ENCODE measurements at places on chromosomes 5 and 9. TPM values are rescaled to one million over a fixed set of nuclear protein-coding genes. Genes with fewer than 3 reads are reported as not detected.
A peak's percentile ranks its signal among the peaks of the same experiment; 100 is the strongest.

DNA sequence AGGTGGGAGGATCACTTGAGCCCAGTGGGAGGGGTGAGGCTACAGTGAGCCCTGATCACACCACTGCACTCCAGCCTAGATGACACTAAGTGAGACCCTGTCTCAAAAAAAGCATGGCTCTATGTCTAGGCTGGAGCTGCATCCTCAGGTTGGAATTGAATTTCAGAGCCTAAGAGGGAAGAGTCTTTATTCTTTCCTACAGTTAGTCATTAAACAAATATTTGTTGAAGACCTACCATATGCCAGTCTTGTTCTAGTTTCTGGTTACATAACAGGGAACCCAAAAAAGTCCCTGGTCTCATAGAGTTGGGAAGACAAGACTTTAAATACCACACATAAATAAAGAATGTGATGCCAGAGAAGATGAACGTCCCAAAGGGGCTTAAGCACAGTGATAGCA, 6.9 kb upstream of the GRPEL2 start:
- DNase-seq = no peak

GRCh38 chr5:180126716-180127681, 55.4 kb upstream of the RNF130 start:
- no peak for DNase-seq

GRCh38 chr9:105320568-105320967, 76.1 kb downstream of the SLC44A1 start:
- no peak for DNase-seq

- DNase-seq = no peak
Observed at GRCh38 chr9:134187891-134188385, 23.6 kb upstream of the RNU6ATAC start.

DNA sequence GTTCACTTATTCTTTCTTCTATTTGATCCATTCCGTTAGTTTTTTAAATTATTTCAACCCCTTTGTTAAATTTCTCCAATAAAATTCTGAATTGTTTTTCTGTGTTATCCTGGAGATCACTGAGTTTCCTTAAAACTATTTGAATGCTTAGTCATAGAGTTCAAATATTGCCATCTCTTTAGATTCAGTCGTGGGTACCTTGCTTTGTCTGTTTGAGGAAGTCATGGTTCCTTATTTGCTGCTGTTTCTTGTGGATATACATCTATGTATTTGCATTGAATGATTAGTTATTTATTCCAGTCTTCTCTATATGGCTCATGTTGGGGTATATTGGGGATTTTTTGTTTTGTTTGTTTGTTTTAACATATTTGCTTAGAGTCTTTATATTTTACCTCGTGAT, 80.6 kb downstream of the HINT1 start:
- DNase-seq = no peak

- DNase-seq = no peak
Observed at GRCh38 chr5:55920784-55921183, 69.6 kb downstream of the IL31RA start.

GRCh38 chr5:39712316-39713249, 287.8 kb upstream of the DAB2 start:
- DNase-seq = no peak

C9orf152 gene
- 0.07 TPM for total RNA-seq

DNA sequence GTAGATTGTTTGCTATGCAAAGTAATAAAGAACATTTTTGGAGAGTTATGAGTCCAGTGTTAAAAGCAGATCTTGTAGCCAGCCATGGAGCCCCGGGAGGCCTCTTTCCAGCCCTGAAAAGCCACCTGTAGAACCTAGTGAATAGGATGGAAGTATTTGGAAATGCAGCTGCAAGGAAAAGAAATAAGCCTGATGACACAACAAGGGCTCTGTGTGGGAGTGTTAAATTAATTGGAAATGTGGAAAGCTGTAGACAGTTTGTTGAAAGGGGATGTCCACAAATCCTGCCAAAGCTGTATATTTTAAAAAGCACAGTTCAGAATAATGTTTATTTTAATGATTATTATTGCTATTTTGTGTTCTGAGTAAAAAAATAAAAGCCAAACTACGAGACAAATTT, 152.5 kb upstream of the GHR start:
- DNase-seq = no peak

DNA sequence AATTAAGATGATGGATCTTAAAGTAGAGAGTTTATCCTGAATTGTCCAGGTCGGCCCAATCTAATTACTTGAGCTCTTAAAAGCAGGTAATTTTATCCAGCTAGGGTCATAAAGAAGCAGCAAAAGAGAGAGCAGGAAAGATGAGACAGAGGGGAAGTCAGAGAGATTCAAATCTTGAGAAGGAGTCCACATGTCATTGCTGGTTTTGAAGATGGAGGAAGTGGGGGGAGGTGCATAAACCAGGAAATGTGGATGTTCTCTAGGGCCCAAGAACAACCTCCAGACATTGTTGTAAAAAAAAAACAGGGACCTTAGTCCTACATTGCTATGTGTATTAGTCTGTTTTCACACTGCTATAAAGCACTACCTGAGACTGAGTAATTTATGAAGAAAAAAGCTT, 66.4 kb downstream of the SLCO4C1 start:
- no peak for DNase-seq

ORM2 gene
- total RNA-seq = not detected

GRCh38 chr5:179176571-179177230, 116.5 kb downstream of the ZNF354C start:
- DNase-seq = no peak

DNA sequence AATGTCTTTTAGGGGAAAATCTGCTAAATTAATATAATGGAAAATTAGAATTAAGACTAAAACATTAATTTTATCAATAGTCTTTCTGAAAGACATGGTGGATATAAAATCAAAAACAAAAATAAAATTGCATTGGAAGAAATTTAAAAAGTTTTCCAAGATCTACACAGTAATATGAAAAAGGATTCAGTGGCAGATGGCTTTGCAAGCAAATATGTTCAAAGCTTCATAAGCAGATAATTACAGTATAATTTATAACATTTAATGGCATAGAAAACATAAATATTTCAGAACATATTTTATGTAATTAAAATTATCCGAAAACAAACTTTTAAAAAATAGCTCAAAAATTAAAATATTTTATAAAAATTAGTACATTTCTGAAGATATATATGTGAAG, 512.4 kb upstream of the CYLC2 start:
- no peak for DNase-seq

- no peak for DNase-seq
Observed at GRCh38 chr5:115501464-115502210, 42.9 kb downstream of the FEM1C start.

DNA sequence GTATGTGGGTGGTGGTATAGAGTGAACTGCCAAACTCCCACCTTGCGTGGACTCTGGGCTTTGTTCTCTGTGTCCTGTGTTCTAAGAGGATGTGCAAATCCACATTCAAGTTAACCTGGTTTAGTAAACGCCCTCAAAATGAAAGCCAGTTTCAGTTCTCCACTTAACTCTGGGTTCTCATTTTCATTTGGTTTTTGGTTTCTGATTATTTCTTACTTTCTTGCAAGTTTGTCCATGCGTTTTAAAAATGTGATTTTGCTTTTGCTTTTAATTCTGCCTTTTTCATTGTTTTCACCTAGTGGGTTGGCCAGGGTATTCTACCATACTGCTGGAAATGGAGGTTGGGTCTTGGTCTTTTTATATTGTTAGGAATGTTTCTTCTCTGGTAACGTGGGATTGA, 38.2 kb downstream of the GALNT10 start:
- DNase-seq = no peak

- no peak for DNase-seq
Observed at GRCh38 chr5:14215901-14216300, 72.8 kb downstream of the TRIO start.

GPR21 gene
- total RNA-seq = 0.67 TPM

DNA sequence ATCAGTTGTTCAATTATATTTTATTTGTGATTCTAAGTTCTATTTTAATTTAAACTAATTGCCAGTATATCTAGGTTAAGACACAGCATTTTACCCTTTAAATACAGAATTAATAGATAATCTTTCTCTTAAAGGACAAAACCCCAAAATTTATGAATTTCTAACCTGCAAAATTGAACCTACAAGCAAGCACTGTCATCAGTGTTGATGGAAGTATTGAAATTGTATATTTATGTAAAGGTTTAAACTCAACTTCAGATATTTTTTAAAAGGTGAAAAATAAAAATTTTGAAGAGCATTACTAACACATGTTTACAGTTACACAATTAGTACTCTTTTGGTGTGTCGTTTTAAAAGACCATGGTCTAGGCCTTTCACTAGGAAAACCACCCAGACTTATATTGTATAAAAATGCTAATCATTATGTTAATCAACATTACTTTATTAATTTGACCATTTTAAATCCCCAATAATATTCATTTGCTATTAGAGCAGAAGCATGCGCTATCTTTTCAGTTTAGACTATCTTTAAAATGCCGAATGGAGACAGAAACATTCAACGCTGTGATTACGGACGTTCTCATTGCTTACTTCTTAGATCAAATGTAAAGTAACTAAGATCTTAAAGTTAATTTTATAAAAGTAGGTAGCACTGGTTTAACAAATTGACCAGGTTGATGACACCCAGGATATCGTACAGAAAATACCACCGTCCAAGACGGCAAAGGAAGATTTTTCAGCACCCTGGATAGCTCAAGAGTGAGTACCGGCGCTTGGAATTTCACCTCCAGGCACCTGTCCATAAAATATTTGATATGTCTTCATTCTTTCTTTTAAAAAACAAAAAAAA, 3.2 kb downstream of the OTP start:
- no peak for DNase-seq

DNA sequence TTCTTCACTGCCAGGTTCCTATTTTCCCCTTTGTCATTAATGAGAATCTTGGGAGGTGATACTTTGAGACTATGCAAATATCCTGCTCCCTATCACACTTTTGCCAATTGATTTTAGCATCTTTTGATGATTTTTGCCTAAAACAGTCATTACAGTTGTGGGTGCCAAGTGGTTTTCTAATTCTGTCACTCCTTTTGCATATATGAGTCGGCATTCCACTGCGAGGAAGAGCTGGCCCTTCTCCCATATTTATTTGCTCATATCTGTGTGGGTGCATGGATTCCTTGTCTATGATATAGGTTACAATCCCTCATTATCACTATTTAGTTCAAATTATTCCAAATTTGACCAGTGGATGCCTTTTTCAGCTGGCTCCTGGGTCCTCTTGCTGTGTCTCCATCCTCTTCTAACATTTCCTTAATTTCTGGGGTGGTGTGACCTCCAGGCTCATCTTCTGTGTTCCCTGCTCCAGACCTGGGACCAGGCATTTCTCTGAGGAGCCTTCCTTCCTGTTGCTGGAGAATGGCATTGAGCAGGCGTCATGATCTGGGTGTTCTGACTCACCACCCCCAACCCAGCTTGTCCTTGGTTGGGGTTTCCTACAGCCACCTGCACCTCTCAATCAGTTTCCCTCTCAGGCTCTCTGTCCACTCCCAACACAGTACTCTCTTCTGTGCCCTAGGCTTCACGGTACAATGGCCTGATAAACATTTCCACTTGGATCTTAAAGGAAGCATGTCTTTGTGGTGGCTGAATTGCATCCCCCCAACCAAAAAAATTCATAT, 106.7 kb downstream of the NXNL2 start:
- peak; percentile 8 for DNase-seq

- DNase-seq = no peak
Observed at GRCh38 chr9:38705917-38706316, 14.0 kb downstream of the FAM240B start.

TLX3 gene
- not detected for total RNA-seq

RAI14 gene
- total RNA-seq = 307 TPM

GRCh38 chr9:134515026-134515821, 126.4 kb upstream of the COL5A1 start:
- peak; percentile 42 for DNase-seq

DNA sequence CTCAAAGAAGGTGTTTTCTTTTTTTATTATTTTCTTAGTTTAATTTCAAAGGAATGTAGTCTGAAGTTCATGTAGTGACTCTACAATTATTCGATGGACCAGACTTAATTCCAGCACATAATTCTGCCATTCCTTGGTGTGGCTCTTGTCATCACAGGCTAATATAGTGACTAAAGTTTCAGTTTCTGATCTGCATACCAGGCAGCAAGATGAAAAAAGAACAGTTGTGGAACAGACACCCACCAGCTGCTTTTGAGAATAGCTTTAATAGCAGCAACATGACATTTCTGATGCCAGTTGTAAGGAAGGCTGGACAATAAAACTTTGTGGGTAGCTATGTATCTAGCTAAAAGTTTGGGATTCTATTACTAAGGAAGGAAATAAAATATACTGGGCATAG, 676.3 kb upstream of the GRAMD2B start:
- no peak for DNase-seq

GRCh38 chr5:40796487-40796889, 1.7 kb downstream of the PRKAA1 start:
- DNase-seq = peak; percentile 30

MELK gene
- total RNA-seq = 12.3 TPM

DNA sequence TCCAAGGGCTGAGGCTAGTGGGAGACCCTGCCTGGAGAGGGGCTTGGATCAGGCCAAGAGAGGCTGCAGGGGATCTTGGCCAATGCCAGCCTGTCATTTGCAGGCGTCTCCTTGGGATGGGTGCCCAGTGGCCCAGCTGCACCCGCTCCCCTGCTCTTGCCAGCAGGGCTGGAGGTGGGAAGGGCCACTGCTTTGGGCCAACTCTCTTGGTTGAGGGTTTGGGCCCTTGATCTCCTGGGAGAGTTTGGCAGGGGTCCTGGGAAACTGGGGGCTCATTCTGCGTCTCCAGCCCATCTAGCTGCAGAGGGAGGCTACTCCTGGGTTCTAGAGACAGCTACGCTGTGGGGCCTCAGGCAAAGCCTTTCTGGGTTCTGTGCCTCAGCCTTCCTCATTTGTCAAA, 10.5 kb downstream of the PSD2 start:
- no peak for DNase-seq

ARHGEF39 gene
- total RNA-seq = 0.53 TPM

DNA sequence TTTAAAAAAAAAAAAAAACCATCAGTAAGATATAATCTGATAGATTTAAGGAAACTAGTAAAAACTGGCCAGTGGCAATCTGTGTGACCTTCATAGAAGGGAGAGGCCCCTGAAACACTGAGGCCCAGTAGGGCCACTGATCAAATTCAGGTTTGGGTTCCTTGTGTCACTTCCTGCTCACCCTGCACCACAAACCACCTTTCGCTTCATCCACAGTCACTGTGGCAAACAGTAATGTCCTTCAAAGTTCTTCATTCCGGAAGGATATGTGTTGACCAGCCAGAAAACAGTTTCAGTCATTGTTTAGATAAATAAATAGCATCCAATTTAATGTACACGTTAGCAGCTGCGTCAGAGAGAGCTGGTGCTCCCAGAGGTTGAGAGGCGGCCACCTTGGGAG, 222.1 kb downstream of the CFAP90 start:
- no peak for DNase-seq

GRCh38 chr9:19087106-19088000, 15.4 kb downstream of the HAUS6 start:
- DNase-seq = peak; percentile 42

DNA sequence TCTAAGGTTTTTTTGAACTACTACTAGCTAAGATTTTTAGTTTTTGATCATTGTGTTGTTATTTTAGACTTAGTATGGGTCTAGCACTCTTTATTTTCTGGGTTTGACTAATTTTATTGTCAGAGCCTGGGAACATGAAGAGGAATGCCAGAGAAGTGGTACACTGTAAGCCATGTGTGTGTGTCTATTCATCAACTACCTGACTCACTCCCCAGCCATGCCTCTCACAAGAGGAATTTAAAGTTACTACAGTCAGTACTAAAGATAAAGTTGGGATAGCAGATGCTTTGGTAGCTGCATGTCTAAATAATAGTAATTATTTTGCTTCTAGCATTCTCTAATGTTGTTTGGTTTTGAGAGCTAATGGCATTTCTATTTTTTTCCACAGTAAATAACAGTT, 264.8 kb downstream of the CSNK1G3 start:
- peak; percentile 95 for DNase-seq

Data from astrocyte (in vitro differentiated cells and primary cell).